CD8-positive, alpha-beta T cell (primary cell): ENCODE measurements at places on chromosomes 13 and 19. TPM values are rescaled to one million over a fixed set of nuclear protein-coding genes. Genes with fewer than 3 reads are reported as not detected.

The SHD gene
- total RNA-seq, result not detected

The MAB21L1 gene
- total RNA-seq, result not detected

The LILRB1 gene
- 0.87 TPM for total RNA-seq

The NRTN gene
- 0.38 TPM for total RNA-seq

The RTBDN gene
- total RNA-seq, result not detected

The CD33 gene
- total RNA-seq, result not detected

The MISP3 gene
- total RNA-seq, result 0.25 TPM

The CACNG8 gene
- not detected for total RNA-seq

The NLRP5 gene
- not detected for total RNA-seq

The NLRP7 gene
- not detected for total RNA-seq

The SH2D3A gene
- 33.5 TPM for total RNA-seq

The TLE2 gene
- 12.1 TPM for total RNA-seq

The ODAD3 gene
- not detected for total RNA-seq

The ZNF729 gene
- not detected for total RNA-seq

The MEIOSIN gene
- total RNA-seq, result not detected

The RAB20 gene
- total RNA-seq, result 1.2 TPM

The P2RY11 gene
- total RNA-seq, result 74.4 TPM

The METTL21C gene
- not detected for total RNA-seq

The MFSD12 gene
- 42.7 TPM for total RNA-seq

The PLK5 gene
- total RNA-seq, result not detected

The RYR1 gene
- 0.53 TPM for total RNA-seq

The ICAM4 gene
- 0.28 TPM for total RNA-seq

The ZNF560 gene
- total RNA-seq, result not detected

The ATP7B gene
- 0.41 TPM for total RNA-seq
